ENCODE measurements at places on chromosomes 11 and 22.

GRCh38 chr11:12474871-12475270 lies 97.5 kb downstream of the PARVA start:
- no peak for DNase-seq

- no peak for DNase-seq
Measured at GRCh38 chr11:574632-575312, 1.5 kb upstream of the PHRF1 start.

DNA sequence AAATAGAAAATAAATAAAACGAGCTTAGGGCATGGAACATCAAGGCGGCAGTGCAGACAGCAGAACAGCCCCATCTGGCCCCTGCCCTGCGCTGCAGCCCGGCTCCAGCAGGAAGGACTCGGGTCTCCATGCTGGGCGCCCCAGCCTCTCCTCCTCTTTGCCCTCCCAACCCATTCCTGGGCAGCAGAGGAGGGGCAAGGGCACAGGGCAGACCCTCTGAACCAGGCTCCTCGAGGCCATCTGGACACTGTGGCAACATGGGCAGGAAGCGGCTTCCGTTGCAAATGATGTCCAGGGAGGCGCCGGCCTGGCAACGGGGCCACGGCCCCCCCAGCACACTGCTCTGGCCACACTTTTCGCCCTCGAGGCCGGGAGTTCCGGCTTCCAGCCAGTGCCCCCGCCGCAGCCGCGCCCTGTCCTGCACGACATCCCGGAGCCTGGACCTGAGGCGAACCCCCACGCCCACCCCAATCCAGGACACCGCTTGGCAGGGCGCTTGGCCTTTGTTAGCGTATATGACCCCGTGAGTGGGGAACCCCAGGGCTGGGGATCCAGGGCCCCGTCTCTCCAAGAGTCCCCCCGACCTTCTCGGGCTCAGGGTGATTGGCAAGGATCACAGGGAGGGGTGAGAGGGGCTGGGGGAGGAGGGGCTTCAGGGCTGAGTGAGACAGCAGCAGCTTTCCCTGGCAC lies 192.1 kb downstream of the IGLL1 start:
- no peak for DNase-seq

DNA sequence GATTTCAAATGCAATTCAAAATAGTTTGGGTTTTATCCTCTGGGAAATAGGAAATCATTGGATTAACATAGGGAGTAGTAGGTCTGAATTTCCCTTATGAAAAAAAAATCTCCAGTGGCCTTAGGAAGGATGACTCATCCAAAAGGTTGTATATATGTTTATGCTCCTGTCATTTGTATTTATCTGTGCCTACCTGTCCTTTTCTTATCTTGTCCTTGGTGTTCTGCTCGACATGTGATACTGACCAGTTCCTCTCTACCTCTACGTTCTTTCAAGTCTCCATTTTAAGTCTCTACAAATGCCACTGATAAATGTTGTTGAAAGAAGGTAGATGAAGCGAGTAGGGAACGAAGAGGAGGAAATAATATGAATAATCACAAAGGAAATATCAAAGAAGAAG lies 3.0 kb upstream of the SOX6 start:
- DNase-seq, result no peak

GRCh38 chr11:95305705-95306104 lies 74.7 kb upstream of the SESN3 start:
- no peak for DNase-seq

Data from CD4-positive, alpha-beta T cell treated with Interleukin-21 for 1 hour (primary cell).